ENCODE measurements at places on chromosomes 4 and X.

GRCh38 chr4:127131527-127131926 lies 501.2 kb upstream of the INTU start:
- no peak for DNase-seq

GRCh38 chrX:101258259-101258581 lies 32.9 kb downstream of the TAF7L start:
- no peak for DNase-seq

GRCh38 chr4:173403051-173403450 lies 4.1 kb upstream of the SCRG1 start:
- no peak for DNase-seq

DNA sequence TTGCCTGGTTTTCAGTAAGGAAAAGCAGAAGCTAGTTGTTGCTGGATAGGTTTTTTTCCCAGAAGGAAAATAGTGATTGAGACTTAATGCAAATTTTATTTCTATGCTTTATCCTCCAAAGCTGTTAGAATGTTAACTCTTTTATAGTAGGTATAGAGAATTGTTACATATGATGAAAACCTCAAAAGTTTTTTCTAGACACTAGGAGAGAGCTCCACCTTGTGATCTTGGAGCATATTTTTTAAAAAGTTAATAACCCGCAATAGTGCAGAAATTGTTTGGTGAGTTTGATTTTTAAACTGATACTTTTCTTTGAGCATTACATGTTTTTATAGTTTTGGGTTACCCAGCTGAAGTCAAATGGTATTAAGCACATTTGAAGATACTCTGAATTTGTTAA lies 56.5 kb downstream of the STAG2 start:
- DNase-seq = no peak

DNA sequence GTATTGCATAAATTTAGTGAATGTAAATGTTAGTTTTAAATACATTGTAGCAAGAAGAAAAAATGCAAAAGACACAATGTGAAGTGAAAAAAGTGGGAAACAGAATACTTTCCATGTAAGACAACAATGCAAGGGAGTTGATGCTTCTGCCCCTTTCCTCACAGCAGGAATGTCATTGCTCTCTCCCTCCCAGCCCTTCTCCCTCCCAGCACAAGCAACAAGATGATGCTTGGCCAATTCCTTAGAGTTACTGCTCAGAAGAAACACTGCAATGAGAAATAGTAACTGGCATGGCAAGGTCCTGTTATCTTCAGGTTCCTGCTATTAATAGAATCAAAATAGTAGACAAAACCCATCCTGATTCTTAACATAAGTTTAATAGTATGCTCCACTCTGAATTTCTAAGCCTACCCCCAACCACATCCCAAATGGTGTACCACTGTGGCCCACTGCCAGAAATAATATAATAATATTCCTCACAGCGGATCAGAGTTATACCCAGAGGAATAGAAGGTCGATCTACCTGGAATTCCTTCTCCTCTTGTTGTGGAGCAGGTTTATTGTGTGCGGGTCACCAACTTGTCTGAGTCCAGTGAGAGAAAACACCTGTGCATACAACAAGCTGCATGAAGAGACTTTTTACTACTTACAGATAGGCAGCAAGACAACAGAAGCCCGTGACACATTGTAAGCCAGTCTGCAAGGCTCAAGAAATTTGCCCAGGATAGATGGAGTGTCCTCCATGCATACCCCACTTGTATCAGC lies 69.8 kb upstream of the SLC7A11 start:
- DNase-seq = no peak

- DNase-seq = no peak
These were observed 76.5 kb downstream of the RELL1 start for GRCh38 chr4:37609626-37610025.

DNA sequence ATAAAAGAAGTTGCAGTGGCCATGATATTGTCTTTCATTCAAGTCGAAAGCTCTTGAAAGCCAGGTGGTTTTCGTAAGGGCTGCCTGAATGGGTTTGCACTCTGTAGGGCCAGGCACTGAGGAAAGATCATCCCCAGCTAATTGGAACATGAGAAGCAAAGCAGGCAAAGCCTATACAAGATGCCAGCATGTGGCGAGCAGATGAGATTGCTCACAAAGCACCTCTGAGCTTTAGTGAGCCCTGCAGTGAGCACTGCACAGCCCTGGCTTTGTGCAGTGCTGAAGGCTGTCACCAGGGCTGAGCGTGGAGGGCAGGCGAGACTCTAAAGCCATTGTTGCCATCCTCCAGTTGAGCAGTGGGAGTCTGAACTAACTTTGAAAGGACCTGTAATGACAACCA lies 53.8 kb downstream of the HADH start:
- DNase-seq = no peak

DNA sequence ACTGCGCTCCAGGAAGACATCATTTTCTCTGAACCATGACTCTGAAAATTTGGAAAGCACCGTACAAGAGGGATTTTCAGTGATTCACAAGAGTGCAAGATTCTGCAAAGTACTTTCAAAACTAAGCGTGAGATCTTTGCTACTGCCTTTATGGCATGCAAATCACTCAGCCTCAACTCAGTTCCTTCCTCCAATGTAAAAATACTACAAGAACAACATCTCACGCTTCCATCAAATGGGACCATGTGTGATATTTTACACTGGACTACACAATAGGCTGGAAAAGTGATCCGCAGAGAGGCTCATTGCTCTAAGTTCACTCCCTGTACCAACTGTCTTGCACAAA lies 674 bp upstream of the IL15 start:
- DNase-seq = no peak

- DNase-seq = no peak
These were observed 49.0 kb upstream of the EGFL6 start for GRCh38 chrX:13520351-13520750.

DNA sequence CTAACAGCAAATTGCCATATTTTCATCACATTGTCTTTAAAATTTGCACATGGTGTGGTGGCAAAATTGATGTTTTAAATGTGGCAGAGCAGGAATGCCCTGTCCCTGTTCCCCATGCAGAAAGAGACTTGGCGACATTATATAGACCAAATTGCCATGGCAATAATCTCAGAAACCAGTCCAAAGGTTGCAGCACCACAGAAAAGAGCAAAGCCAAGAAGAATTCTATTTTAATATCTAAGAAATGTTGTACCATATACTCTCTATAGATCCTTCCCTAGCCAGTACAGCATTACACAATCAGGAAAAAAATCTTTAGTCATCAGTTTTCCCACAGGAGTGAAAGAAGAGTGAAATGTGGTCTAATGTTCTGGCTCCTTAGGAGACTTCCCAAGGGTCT lies 80.0 kb downstream of the UGT2B28 start:
- DNase-seq = no peak

DNA sequence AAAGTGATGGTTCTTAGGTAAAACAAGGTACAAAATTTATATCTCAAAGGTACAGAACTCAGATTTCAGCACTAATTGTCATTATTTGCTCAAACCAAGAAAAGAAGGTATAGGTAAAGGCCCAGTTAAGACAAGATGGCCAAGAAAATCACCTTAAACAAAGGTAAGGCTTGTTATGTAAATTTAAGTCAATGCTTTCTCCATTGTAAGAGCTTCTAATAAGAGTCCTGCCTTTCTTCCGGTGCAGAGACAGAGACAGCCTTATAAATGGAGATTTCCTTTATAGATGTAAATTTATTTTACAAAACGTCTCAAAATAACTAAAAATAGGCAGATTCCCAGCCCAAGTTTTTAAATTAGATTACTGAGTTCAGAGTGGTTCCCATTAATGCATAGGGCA lies 89.9 kb downstream of the EDA start:
- no peak for DNase-seq

DNA sequence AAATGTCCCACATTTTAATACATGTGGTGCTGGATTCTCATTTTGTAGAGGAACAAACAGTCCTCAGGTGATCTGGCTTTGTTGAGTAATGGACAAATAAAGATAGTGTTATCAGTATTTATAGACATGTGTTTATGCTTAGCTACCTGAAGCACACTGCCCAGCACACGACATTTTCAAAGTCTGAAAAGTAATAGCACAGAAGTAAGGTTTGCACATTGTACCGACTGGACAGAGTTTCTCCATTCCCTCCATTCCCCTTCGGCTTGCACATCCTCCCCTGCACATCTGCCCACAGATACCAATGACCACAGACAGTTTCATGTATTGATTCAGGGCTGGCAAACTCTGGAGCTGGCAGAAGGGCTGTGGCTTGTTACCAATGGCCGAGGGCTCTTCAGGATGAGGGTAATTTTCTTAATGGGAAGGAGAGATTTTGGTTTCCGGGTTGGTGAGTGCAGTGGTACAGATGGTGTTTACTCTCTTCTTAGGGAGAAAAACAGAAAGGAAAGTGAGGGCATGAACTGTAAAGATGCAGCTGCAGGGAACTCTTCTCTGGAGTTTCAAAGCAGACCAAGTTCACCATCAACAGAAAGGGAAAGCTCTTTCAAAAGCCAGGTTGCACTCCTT lies 2.3 kb downstream of the GRPR start:
- no peak for DNase-seq

DNA sequence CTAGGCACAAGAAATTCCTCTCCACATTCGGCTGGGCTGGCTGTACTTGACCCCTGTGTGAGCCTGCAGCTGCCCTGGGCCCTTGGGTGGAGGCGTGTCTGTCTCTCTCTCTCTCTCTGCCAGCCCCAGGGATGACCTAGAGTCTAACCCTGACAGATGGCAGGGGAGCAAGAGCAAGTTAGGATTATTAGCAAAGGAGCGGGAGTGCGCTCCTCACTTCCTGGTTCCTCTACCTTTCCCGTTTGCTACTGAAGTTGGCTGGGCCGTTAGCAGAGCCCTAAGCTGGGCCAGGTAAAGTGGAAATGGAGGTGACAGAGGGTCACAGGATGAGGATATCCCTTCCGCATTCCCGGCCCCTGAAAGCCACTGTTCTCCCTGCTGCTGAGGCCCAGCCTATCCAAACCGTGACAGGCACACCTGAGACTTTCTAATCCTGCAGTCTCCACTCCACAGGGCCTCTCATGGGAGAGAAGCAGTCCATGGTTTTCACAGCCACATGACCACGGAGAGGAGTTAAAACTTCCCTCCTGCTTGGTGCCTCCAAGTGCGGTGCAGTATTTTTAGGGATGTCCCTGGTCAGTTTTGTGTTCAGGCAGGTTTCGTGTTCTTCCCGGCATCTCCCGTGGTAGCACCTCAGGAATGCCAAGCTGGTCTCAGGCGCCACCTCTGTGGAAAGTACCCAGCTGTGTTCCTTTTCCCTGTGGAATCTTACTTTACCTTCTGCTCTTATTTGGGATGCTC lies 79.3 kb downstream of the CLDN22 start:
- no peak for DNase-seq

- no peak for DNase-seq
These were observed 56.3 kb downstream of the CCDC149 start for GRCh38 chr4:24856586-24856985.

GRCh38 chr4:157220371-157220881 lies at the start of gene GRIA2:
GRIA2 (plus strand) TSS chr4:157220728; CDS start chr4:157221043, 315 bp downstream.
- no peak for DNase-seq

DNA sequence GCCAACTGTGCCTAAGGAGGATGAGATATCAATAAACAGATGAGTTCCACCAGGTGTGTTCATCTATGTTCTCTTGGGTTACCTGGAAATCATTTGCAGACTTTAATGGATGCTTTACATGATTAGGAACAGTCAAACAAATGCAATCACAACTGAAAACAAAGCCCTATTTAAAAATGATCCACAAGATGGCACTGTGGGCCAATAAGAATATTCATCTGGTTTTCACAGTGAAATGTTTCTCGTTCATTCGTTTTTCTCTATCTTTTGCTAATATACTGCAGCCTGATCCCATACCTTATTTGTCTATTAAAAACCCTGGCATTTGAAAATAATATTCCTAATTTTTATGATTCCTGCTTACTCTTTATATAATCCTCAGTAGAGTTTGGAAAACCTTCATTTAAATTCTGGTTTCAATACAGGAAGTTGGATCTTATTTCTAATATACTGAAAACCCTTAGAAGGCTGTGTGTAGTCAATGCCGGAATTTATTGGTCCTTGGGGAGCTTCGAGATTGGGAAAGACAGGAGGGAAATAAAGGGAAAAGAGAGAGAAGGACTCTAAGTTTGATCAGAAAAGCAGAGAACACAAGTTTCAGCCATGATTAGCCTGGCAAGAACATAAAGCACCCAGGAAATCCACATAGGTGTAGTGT lies 63.8 kb upstream of the TAPT1 start:
- no peak for DNase-seq

- no peak for DNase-seq
These were observed 243.0 kb upstream of the TRAM1L1 start for GRCh38 chr4:117328333-117328732.

- no peak for DNase-seq
These were observed 117.1 kb downstream of the SPANXA1 start for GRCh38 chrX:141467442-141467841.

GRCh38 chr4:142402156-142402555 lies 443.9 kb downstream of the INPP4B start:
- DNase-seq = no peak

DNA sequence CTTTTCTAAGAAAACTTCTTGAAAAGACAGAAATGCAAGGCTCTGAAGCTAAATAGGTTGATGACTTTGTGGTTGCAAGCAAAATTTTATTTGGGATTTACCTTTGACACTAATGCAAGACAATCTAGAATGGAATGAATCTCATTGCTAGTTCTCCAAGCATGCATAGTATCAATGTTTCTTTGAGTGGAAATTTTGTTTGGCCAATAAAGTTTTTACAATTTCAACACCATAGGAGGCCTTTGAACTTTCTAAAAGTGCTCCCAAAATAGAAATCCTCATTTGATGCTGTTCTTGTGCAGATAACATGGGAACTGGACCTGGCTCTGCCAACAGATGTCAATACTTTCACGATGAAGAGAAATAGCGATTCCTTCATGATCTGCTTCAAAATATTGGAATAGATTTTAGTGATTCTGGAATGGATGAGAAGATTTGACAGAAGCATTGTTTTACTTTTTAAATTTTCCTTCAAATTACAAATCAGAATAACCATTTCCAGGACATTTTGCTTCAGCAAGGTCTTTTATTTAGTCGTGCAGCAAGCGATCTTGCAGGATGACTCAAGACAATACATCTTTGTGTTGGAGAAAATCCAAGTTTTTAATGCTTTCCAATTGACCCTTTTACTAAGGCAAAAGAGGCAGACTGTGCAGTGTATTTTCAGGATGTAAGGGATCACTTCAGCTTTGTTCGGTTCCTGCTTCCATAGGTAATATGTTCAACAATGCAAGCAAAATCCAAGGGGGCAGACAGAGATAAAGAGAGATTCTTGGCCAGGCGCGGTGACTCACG lies 51.7 kb upstream of the OTUD4 start:
- DNase-seq = no peak

GRCh38 chrX:135453381-135453780 lies 31.6 kb downstream of the SMIM10L2A start:
- DNase-seq = no peak

DNA sequence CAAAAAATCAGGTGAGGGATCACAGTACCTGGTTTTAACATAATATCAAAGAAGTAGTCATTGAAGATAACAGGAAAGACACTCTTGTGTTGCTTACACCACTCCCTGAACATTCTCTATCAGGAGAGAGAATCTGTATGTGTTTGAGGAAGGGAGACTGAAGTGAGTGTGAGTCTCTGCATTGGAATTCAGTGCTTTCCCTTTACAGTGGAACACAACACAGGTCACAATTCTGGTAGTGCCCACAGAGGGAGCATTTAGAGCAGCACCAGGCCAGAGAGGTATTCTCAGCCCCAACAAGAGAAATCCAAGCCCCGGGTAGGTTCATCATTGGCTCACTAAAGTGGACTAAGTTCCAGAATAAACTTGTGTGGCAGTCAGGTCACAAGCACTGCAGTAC lies 64.7 kb upstream of the UBQLN2 start:
- DNase-seq = no peak
